ENCODE measurements at places on chromosomes 12 and 14.

- no peak for DNase-seq
Measured at GRCh38 chr14:99274346-99275221, 2.6 kb upstream of the BCL11B start.

DNA sequence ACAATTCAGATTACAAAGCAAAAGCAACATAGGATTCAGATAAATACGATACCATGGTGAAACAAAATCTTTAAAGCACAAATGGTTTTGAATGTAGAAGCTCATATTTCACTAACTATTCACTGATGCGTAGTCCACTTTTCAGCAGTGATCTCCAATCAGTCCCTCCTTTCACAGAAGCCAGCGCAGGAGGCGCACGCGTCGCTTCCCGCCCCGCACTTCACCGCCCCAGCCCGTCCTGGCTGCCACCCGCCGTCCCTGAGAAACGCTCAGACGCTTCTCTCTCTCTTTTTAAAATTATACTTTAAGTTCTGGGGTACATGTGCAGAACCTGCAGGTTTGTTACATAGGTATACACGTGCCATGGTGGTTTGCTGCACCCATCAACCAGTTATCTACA lies 19.8 kb upstream of the CHFR start:
- no peak for DNase-seq

- DNase-seq: no peak
Measured at GRCh38 chr12:122643207-122643805, 59.9 kb downstream of the HCAR2 start.

DNA sequence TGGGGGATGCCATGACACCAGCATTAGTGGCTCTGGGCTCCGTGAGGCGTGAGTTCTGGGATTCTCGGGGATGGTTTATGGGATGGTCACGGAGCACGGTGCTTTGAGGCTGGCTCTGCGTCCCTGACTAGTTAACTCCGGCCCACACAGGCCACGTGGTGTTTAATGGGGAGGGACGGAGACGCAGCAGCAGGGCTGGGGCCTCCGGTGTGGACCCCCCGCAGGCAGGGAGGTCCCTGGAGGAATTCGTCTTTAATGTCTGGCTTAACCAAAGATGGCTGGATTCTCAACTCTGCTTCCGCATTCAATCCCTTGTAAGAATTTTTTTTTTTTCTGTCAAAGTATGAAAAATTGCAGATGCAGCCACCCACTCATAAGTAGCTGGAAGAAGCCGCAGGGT lies 86.4 kb upstream of the RFLNA start:
- DNase-seq: no peak

DNA sequence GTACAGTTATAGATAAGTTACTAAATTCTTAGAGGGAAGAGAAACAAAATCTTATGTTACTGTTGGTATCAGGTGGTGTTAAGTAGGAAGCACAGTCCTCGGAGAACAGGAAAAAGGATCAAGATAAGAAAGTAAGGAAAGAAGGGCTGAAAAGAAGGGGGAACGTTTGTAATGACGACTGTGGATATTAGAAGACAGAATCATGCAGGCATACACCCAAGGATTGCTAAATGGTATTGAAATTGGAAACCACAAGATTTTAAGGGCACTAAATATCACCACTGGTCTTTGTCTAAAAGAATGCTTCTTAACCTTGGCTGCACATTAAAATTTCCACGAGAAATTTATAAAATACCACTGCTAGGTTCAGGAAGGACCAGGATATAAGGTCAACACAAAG lies 34.1 kb upstream of the ERGIC2 start:
- DNase-seq: no peak

- no peak for DNase-seq
Measured at GRCh38 chr14:45610318-45610717, 357.3 kb upstream of the MIS18BP1 start.

GRCh38 chr14:87526731-87527130 lies 466.3 kb downstream of the GALC start:
- no peak for DNase-seq

- DNase-seq: no peak
Measured at GRCh38 chr12:94851396-94852028, 152.0 kb downstream of the NDUFA12 start.

GRCh38 chr12:12770262-12770661 lies 15.2 kb upstream of the APOLD1 start:
- DNase-seq: no peak

DNA sequence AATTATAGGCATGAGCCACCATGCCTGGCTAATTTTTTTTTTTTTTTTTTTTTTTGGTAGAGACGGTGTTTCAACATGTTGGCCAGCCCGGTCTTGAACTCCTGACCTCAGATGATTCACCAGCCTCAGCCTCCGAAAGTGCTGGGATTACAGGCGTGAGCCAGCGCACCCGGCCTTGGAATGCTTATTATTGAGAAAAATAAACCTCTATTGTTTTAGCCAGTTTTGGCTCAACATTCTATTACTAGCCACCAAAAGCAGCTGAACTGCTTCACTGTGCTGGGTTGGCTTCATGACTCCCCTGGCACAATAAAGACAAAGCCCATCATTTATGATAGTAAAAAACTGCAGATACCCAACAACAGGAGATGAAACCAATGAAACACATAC lies 93.5 kb upstream of the CEP83 start:
- no peak for DNase-seq

DNA sequence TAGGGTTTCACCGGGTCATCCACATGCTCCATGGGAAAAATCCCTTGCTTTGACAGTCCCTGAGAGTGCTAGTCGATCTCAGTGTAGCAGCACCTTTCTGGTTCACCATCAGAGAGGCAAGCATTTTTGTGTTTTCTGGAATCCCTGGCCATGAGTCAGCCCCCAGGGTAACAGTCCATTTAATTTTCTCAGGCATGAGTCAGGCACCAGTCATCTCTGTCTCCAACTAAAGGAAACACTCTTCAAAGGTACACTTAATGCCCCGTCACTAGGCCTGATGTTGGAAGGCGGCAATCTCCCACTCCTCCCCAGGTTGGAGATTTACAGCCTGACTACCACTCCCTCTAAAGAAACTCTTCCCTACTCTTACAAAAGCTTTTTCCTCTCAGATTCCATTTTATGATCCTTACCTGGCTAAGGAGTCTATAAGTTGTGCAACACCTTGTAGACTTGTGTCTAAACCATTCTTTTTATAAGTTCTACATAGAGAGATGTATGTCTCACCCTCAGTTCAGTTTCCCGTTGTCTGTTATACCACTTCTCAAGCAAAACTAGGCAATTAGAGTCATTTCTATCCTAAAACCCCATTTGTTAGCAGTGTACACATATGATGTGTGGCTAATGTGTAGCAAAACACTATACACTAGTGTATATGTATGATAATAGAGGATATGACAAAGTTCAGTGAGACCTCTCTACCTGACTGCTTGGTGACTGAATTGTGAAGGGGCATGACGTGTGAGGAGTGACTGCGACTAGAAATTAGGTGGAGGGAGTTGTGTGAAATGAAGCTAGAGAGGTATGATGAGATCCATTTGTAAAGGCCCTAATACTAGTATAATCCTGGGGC lies 24.6 kb downstream of the TMEM19 start:
- DNase-seq: no peak

DNA sequence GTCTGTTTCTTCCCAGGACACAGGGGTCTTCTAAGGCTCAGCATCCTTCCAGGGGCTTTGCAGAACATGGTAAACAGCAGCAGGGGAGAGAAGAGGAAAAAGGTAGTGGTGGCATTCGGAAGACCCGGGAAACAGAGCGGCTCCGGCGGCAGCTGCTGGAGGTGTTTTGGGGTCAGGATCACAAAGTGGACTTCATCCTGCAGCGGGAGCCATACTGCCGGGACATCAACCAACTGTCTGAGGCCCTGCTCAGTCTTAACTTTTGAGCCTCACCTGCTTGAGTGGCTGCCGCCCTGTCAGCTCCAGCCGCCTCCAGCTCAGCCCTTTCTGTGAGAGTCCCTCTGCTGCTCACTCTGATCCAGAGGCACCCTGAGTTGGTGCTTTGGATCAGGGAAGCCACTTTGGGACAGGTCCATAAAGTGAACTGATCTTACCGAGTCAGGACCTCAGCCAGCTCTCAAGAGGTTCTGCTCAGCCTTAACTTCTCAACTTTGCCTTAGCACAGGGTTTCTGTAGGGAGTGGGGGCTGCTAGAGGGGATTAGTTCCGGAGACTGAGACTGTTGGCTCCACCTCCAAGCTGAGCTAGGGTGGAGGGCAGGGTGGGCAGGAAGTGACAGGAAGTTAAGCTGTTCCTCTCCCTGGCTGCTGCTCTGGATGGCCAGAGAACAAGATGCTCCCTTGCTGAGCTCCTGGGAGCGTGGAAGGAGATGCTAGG lies 5.4 kb downstream of the SDR39U1 start:
- DNase-seq: no peak

DNA sequence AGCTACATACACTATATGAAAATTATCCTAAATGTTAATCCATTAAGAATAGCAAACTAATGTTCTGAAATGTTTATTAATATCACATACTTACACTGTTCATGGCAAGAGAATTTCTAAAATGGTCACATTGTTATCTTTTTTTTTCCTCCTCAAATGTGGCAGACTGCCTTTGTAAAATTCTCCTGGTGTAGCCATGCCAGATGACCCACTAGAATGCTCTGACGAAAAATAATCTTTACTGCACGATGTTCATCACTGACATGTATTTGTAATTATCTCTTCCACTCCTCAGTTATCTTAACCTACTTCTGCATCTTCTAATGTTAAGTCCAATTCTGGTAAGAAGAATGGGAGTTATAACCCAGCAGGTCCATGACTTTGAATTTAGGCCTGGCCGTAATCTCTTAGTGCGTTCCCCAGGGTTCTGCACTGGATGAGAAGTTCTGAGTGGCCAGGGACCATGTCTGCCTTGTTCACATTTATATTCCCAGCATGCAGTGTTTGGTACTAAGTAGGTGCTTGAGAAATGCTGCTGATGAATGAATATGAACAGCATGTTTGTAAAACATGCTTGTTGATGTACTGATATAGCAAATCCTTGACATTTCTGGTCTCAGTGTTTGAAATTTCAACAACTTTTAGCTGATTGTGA lies 46.7 kb downstream of the NOPCHAP1 start:
- DNase-seq: no peak

DNA sequence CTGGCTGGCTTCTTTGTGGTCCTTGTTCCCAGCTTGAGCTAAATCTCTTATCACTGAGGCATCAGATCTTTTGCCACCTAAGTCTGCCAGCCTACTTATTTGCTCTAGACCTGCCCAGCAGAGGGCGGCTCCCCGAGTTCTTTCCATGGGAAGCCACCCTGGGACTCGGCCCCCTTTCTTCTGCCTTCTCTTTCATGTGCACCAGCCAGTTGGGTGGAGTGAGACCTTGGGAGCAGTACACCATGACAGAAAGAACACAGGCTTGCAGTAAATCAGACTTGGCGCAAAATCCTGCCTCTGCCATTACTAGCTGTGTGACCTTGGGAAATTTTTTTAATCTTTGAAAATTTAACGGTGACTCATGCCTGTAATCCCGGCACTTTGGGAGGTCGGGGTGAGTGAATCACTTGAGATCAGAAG lies 7.4 kb downstream of the SMAGP start:
- no peak for DNase-seq

DNA sequence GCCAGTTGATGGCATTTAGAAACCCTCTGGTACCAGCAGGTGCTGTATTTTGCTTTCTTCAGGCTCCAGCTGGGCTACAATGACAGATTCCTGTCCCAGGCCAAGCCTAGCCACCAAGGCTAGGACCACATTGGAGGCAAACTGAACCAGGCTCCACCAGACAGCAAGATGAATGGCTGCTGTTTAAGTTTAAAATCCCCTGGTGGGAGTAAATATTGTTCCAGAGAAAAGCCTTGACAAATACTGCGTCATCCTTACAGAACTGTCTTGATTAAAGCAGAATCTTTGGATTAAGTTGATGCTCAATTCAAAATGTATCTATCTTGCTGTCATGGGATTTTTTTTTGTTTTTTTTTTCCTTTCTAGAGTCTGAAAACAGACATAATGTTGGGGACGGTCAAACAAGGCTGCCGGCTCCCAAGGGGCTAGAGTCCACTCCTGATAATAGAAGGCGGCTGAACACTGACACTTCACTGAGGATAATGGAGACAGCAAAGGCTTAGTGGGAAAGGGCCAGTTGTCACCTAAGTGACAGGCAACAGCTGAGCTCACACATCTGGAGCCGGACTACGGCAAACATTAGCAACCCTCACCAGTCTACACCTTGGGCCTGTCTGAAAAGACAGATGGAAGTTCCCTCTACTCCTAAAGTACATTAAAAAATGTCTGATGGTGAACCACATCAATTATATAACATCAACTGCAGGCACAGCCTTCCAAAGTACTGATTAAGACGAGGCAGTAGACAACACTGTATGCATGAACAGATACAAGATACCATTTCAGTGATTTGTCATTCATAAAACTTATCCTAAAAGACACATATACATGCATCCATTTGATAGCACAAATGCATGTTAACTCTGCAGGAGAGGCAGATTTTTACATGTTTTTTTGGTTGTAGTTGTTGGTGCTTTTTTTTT lies 1.7 kb downstream of the PRICKLE1 start:
- no peak for DNase-seq

DNA sequence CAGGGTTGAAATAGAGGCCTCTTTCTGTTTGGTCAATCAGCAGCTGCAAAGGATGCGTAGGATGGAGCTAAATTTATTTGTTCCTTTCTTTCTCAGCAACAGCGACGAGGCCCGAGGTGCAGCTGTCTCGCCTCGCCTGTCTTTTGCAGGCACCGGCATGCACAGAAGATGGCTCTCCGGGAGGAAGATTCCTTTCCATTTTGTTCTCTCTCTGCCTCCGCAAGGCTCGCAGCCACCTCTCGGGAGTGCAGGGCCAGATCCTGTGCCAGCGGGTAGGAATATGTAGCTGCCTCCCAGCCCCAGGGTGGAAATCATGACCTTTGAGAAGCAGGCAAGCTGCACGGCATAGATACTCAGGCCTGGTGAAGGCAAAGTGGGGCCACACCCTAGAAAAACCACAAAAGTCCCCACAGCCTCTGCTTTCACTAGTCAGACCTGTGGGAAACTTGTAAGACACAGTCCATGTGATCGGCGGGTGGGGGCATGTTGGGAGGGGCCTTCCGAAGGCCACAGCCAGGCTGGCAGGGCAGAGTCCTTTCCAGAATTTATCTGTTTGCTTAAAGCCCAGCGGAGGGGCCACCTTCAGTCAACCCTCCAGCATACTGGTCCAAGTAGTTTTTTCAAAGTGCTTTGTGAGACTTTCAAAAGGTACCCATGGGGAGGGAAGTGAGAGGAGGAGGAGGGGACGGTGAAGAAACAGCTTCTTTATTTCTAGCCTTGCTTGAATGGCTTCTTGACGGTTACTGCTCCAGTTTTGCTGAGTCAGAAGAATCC lies at the start of gene MAP1LC3B2:
TSS of gene MAP1LC3B2 (plus strand) at position 220 of the 774 bp plus-strand sequence. CDS start 16,562 bp downstream, outside the sequence.
- DNase-seq: peak; percentile 67

GRCh38 chr12:81896771-81897170 lies 137.6 kb upstream of the PPFIA2 start:
- DNase-seq: no peak

GRCh38 chr12:71636704-71637115 lies 26.9 kb downstream of the ZFC3H1 start:
- no peak for DNase-seq

GRCh38 chr14:42000450-42000849 lies 393.8 kb downstream of the LRFN5 start:
- no peak for DNase-seq

GRCh38 chr12:91381309-91381804 lies 198.7 kb upstream of the DCN start:
- DNase-seq: no peak

GRCh38 chr12:107490010-107490409 lies 195.6 kb upstream of the PWP1 start:
- DNase-seq: no peak

Data from GM18507 (cell line).